Jurkat, Clone E6-1 (cell line): ENCODE measurements at places on chromosomes 12 and 14.
A peak's percentile ranks its signal among the peaks of the same experiment; 100 is the strongest.

GRCh38 chr14:86646696-86647690 lies 1117.0 kb downstream of the FLRT2 start:
- peak; percentile 10 for DNase-seq

GRCh38 chr14:20652996-20653975 lies 11.8 kb upstream of the OR6S1 start:
- no peak for DNase-seq

DNA sequence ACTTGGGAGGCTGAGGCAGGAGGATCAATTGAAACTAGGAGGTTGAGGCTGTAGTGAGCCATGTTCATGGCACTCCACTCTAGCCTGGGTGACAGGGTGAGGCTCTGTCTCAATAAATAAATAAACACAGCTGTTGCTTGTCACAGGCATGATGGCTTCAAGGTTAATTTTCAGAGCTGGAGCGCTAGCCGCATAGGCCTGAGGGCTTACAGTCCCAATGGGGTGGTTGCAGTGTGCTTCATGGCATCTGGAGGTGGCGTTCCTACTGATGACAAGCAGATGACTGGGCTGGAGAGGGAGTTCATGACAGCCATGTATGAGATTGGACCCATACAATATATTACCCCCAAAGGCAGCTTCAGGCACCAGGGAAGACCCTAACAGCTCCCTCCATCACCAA lies 1.6 kb upstream of the FMNL3 start:
- DNase-seq = no peak

- no peak for DNase-seq
Measured at GRCh38 chr12:15613981-15614380, 175.2 kb downstream of the EPS8 start.

DNA sequence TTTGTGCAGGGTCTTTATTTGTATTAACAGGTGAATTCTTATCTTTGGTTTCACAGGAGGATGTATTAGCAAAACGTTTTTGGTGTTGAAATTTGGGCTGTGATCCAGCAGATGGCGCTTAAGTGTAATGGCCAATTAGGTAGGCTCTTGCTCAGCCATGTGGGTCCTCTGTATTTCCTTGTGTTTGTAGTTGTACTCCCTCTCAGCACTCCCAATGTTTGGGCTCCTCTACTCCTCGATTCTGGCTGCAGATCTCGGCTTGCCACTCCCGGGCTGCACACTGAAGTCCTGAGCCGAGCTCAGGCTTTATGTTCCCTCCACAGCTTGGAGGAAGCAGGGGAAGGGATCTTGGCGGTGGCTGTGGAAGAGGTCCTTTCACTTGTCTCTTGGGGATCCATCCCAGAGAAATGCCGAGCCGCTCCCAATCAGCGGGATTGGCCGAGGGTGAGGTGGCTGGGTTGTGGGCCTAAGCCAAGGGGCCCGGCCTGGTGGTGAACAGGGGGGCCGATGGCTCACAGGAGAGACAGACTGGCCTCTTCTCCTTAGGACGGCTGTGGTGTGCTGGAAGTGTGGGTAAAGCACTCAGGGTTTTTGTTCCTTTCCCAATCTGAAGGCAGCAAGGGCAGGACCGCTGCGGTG lies 133.7 kb downstream of the AEBP2 start:
- peak; percentile 64 for DNase-seq

GRCh38 chr14:75751296-75751695 lies 90.2 kb downstream of the TTLL5 start:
- DNase-seq = no peak

DNA sequence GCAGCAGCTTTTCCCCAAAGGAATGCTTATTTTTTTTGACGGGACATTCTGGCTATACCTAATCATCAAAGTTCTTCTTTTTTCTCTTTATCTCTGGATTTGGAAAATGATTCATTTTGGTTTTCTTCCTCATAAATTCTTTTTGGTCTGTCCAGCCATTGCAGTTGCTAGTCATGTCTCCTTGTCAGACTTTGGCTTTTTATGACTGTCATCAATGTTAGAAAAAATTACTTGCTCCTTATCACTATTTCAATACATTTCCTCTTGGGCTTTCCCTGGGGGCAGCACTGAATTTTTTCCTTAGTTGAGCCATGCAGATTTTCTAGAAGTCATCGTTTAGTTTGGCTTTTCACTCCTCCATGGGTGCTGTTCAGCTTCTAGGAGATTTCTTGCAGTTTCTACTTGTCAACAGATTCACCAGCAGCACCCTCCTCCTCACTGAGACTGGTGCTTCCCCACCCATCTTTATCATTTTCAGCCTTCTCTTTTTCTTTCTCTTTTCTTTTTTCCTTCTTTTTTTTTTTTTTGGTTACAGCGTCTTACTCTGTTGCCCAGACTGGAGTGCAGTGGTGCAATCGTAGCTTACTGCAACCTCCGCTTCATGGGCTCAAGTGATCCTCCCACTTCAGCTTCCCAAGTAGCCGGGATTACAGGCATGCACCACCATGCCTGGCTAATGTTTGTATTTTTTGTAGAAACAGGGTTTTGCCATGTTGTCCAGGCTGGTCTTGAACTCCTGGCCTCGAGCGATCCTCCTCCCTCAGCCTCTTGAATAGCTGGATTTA lies 5.2 kb downstream of the ADIPOR2 start:
- DNase-seq = no peak

DNA sequence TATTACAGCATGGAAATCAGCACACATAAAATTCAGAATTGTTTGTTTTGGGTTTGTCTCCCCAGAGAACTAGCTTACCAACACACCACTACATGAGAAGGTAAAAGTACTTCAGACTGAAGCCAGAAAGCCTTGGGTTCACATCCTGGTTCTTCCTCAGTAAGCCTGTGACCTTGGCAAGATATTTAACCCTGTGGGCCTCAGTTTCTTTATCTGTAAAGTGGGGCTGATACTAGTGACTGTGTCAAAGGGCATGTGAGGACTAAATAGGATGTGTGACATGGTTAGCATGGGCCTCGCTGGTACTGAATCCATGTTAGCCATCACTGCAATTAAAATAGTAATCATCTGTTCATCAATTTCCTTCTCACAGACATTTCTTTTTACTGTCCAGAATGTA lies 366.1 kb downstream of the MED13L start:
- DNase-seq = no peak

DNA sequence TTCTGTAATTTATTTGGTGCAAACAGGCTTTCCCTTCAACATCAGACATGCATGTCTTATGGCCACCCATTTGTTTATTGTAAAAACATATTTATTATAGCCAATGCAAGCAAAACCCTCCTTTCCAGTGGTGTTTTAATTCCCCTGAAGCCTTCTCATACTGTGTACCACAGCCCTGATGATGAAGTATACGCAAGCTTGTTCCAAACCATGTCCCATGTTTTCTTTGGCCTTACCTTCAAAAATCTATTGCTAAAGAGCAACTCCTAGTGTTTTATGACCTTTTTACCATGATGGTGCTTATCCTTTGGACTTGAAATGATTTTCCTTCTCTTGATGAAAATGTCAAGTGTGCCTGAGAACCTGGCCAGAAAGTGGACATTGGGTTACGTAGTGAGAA lies 85.9 kb upstream of the CCDC91 start:
- no peak for DNase-seq

GRCh38 chr12:57609101-57609780 lies 2.0 kb upstream of the ARHGEF25 start:
- DNase-seq = no peak

DNA sequence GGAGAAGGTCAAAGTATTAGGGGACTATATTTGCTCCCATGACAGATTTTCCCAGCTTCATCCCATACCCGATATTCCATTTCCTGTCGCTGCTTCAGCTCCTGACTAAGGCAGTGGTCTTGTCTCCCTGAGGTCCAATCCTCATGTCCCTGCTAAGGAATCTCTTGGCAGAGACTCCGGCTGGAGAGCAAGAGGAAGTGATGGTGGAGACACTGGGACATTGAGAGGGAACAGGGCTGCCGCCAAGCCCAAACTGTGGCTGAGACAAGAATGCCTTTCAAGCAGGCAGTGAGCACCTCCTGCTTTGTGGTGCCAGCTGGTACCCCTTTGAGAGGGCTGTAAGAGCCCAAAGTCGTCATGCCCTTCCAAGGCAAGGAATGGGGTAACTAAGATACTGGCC lies 5.5 kb downstream of the SP7 start:
- no peak for DNase-seq

- DNase-seq = no peak
Measured at GRCh38 chr14:65000898-65001591, 14.3 kb downstream of the FNTB start.

DNA sequence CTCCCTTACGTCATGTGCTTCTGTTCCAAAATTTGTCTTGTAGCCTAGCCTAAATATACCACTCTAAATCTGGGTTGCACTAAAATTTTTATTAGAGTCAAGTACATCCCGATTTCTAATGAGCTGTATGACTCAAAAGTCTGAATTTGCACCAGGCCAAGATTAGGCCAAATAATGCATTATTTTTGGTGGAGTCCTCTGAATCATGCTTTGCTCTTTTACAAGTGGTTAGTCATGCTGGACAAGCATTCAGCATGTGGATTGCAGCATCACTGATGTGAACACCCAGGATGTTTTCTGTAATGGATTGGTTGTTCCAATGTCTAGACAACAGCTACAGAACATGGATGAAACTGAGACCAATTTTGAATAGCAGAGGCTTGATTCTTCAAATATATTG lies 23.7 kb downstream of the HEBP1 start:
- no peak for DNase-seq

DNA sequence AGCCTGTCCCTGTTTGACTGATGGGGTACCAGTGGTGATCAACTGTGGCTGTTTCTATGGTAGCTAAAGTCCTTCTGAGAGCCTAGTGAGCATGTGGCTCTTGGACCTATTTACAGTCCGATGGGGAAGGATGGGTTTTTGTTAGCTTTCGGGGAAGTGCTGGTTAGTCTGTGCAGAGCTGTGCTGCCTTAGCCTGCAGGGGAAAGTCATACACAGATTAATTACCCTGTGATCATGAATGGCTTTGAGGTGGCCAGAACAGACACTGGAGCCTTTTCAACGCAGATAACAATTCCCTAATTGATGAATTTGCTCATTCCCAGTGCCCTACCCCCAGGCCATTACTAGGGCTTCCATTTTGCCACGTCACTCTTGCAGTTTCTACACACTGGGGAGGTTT lies 99.7 kb downstream of the WSCD2 start:
- no peak for DNase-seq

DNA sequence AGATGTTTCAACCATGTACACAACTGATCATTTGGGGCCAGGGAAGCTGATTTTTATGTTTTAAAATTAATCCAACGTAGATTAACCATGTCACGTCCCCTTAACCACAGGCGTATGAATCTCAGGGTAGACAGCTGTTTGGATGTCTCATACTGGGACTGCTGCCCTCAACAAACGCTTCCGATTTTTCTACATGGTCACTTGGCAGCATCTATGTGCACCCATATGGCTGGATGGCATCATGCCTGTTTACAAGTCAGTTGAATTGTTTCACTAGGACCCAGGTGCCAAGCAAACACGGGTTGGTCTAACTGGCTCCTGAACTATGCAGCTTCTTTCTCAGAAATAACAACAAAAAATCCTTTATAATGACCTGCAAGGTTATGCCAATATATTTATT lies 393.8 kb downstream of the NPAS3 start:
- no peak for DNase-seq

GRCh38 chr12:128707488-128707887 lies 116.3 kb downstream of the SLC15A4 start:
- DNase-seq = no peak

- no peak for DNase-seq
Measured at GRCh38 chr12:104702565-104703139, 245.9 kb downstream of the CHST11 start.

DNA sequence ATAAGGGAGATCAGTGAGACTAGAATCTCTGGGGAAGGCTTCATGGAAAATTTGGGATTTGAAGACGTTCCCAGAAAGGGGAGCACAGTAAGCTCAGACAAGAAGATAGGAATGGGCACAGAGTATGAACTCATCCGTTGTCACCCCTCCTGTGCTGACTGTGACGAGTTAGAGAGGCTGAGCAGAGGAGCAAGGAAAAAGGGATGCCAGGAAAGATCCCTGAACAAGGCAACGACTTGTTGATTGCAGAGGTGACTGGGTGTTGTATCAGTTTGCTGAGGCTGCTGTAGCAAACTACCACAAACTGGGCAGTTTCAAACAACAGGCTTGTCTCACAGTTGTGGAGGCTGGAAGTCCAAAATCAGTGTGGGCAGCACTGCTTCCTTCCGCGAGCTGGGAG lies 5.9 kb upstream of the GPD1 start:
- no peak for DNase-seq

DNA sequence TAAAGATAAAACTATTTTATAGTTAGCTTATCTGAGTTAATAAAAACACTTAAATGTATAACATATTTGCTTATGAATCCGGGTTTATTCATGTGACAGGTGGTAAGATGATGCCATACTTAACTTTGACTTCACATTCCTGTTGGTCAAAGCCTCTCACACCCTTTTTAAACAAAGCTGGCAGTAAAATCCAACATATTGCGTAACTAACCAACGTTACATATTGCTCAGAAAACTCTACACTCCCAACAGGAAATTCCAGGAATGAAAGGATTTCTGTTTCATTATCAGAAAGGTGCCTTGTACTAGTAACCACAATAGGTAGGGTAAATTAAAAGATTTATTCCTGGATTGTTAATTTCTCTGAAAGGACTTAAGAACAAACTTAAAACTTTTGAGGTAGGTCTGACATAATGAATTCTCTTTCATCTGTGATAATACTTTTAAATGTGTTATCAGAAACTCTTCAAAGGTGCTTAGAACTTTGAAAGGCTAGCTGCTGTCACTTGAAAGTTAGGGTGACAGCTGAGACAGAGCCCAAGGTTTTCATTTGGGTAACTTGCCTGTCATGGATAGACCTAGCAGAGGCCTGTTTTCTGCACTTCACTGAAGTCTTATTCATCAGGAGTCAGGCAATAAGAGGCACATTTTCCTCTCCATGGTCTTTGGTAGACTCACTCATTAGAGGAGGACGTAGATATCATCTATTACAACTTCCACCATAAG lies 23.8 kb upstream of the CATSPERB start:
- DNase-seq = no peak

DNA sequence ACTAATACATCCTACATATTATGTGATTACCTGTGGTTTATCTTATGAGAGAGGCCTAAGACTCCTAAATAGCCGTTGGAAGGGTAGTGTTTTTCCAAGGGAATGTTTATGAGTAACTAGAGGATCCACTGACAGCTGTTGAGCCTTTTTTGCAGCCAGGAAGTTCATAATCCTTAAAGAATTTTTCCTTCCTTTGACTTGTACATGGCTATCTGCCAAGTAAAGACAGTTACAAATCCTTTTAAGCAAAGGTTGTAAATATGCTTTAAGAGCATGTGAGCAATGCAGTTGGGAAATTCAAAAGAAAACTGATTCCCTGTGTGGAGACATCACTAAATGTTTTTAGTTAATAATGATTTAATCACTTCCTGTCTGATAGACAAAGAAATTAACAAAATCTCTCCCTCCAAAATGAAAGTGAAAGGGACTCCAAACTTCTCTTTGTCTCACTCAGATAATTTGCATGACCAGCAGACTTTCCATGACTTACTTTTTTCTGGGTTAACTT lies 333.8 kb downstream of the PDZRN4 start:
- peak; percentile 11 for DNase-seq
